ENCODE measurements at places on chromosomes 12 and 14.

DNA sequence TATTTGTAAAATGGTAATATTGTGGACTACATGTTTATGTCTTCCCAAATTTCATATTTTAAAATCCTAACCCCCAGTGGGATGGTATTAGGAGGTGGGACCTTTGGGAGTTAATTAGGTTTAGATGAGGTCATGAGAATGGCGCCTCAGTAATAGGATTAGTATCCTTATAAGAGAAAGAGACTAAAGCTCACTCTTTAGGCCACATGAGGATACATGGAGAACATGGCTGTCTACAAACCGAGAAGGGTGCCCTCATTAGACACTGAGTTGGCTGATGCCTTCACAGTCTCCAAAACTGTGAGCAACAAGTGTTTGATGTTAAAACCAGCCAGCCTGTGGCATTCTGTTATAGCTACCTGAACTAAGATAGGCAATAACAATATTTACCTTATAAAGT, 58.3 kb upstream of the OTOGL start:
- no peak for DNase-seq

- no peak for DNase-seq
Observed at GRCh38 chr12:111404362-111405148, 1.2 kb upstream of the SH2B3 start.

GRCh38 chr12:32499048-32499447, 99.7 kb downstream of the FGD4 start:
- no peak for DNase-seq

- no peak for DNase-seq
Observed at GRCh38 chr12:53049571-53050318, at the start of gene TNS2. TSS of gene TNS2 (plus strand) at chr12:53050065. CDS start at chr12:53050186, 121 bp downstream.

GRCh38 chr12:1309613-1310012, 284.8 kb downstream of the FBXL14 start:
- DNase-seq = no peak

DNA sequence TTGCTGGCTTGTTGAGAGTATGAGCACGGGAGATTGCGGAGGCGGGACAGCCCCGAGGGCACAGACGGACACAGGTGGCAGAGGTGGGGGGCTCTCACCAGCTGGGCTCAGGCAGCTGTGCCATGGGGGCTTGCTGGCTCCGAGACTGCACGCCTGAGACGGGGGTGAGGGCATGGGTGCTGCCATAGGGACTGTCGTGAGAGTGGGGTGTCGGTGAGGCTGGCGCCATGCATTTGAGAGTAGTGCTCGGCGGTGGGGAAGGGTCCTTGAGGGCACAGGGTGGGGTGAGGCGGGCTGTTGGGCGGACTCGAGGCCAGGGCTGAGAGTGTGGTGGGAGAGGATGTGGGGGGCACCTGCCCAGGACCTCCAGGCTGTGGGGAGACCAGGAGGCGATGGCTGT, 40.7 kb upstream of the TEX22 start:
- no peak for DNase-seq

DNA sequence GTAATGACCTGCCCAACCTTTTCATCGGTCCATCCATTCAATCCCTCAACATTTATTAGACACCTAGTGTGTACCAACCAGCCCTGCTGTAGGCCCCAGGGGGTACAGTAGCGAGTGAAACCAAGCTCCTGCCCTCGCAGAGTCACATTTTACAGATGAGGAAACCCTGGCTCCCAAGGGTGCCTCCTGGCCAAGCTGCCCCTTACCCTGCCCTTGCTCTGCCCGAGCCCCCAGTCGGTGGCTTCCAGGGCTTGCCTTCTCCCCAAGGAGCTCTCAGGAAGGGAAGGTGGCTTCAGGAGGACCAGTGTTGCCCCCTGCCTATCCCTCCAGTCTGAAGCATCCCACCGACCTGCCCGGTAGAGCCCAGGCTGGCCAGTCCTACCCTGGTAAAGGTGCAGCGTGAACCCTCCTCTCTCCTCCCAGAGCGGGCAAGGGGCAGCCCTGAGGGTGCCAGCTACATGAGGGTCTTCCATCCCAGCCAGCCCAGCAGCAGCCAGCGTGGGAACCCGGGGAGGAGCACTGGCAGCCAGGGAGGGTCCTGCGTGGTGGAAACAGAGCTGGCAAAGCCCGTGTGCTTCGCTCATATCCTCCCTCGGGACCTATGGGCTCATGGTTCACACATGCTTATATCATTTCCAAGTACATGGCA, 670 bp upstream of the BEGAIN start:
- no peak for DNase-seq

GRCh38 chr14:94307410-94307992, 14.4 kb upstream of the SERPINA10 start:
- no peak for DNase-seq

- DNase-seq = no peak
Observed at GRCh38 chr14:74954947-74955228, 509 bp downstream of the PGF start.

- DNase-seq = no peak
Observed at GRCh38 chr14:103227094-103227768, 104.0 kb downstream of the TNFAIP2 start.

DNA sequence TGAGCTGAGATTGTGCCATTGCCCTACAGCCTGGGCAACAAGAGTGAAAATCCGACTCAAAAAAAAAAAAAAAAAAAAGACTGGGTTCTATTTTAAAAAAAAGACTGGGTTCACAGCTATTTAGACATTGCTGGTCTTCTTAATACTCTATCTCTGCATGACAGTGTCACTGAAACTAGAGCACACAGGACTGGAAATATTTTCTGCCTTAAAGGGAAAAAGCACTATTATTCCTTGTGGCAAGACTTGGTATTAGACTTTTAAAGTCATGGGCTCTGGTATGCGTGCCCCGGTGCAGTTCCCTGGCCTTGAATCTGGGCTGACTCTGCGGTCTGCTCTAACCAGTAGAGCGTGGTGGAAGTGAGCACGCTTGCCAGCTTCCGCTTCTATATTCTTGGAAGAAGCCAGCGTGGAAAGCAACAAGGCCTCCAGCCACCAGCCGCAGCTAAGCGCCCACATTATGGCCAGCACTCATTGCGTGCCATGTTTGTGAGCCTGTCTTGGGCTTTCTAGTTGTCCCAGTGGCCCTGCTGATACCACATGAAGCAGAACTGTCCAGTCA, 31.3 kb downstream of the PRKAB1 start:
- DNase-seq = no peak

GRCh38 chr14:103524002-103524935, 1.6 kb upstream of the CKB start:
- no peak for DNase-seq

GRCh38 chr14:81315341-81315740, 84.8 kb downstream of the STON2 start:
- DNase-seq = no peak

DNA sequence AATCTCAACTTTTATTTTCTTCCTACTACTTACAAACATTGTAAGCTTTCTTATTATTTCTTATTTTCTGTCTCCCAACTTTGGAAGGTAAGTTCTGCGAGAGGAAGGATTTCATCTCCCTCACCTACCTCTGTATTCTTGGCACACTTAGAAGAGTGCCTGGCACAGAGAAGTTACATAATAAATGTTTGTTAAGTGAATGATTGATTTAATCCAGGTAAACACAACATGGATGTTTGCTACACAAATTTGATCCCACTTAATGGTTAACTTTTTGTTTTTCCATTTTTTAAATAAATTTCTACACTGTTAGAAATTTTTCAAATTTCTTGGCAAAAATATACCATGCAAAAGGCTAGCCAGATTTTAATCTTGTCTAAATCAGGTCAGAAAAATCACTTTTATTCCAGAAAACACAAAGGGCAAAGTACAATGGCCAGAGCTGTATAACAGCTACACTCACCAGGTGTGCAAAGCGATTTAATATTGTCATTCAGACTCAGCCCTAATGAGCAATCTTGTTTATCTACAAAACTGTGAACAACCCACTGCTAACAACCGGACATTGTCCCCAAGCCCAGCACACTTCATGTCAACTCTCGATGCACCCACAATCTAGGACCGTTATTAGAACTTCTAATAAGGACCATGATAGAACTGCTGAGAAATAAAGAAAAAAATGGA, 222.1 kb upstream of the EEA1 start:
- DNase-seq = no peak

- DNase-seq = no peak
Observed at GRCh38 chr12:64122154-64122553, 99.9 kb downstream of the KICS2 start.

GRCh38 chr14:69261761-69262331, 1.9 kb downstream of the GALNT16 start:
- DNase-seq = no peak

DNA sequence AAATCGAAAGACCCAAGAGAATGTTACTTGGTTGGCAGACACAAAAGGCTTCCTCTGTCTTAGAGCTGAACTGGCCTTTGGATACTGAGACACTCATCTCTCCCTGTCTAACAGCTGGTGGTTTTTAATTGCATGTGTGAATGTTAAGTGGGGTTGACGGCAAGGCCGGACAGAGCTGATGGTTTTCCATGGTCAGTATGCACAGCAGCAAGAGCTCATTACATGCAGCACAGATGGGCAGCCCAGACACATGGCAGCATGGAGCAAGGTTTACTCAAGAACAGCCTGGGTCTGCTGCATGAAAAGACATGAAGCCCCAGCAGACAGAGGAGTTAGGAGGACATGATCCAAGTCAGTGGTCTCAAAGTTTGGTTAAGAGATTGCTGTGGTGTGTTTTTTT, 27.8 kb upstream of the CACNA2D4 start:
- DNase-seq = no peak

- DNase-seq = no peak
Observed at GRCh38 chr12:40225984-40226602, 1.3 kb downstream of the LRRK2 start.

GRCh38 chr14:37399517-37399916, 195.5 kb downstream of the FOXA1 start:
- no peak for DNase-seq

DNA sequence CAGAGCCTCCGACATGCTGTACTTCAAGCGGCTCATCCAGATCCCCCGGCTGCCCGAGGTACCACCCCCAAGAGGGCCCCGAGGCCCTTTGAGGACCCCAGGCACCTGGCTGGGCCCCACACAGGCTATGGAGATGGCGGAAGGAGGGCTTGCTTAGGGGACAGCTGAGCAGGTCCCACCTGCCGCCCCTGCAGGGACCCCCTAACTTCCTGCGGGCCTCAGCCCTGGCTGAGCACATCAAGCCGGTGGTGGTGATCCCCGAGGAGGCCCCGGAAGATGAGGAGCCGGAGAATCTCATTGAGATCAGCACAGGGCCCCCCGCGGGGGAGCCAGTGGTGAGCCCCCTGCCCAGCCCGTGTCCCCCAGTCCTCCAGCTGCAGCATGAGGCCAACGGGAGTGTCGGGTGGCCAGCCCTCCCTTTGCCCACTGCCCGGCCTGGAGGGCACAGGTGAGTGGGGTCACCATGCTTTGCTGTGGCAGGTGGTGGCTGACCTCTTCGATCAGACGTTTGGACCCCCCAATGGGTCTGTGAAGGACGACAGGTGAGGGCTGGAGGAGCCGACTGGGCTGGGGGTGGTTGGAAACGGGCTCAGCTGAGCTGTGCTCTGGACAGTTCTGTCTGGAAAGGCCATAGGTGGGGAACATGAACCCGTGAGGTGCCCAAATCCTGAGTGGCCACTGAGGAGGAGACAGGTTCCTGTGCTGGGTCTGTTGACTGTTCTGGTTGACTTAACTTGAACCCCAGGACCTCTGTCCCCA, 20.0 kb downstream of the HIP1R start:
- DNase-seq = no peak

DNA sequence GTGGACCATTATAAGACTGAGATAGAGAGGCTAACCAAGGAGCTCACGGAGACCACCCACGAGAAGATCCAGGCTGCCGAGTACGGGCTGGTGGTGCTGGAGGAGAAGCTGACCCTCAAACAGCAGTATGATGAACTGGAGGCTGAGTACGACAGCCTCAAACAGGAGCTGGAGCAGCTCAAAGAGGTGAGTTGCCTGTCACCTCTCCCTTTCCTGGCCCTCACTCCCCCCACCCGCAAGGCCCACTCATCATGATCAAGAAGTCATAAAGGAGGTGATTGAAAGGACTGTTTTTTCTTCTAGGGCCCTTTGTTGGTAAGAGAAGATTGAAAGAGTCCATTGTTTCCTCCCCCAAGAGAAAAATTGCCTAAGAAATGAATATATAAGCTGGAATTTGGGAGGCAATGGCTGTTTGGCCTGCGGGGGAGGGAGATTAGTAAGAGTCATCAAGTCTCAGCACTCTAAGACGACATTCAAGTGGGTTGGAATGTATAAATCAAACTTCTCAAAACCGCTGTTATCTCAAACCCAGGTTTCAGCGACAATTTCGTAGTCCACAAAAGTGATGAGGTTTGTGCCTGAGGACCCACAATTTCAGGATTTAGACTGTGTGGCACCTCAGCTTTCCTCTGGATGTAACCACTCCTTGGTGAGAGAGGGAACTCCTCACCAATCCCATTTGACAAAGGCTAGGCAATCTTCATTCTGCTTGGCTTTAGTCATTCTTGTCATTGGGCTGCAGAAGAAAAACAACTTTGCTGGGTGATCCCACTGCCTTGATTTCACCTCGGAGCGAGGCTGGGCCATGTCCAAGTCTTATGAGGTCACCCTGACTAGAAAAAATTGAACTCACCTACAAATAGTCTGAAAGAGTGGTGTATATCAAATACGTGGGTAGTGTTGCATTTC, 966 bp downstream of the BICD1 start:
- DNase-seq = no peak

- DNase-seq = no peak
Observed at GRCh38 chr14:103529383-103530365, 678 bp downstream of the TRMT61A start.

DNA sequence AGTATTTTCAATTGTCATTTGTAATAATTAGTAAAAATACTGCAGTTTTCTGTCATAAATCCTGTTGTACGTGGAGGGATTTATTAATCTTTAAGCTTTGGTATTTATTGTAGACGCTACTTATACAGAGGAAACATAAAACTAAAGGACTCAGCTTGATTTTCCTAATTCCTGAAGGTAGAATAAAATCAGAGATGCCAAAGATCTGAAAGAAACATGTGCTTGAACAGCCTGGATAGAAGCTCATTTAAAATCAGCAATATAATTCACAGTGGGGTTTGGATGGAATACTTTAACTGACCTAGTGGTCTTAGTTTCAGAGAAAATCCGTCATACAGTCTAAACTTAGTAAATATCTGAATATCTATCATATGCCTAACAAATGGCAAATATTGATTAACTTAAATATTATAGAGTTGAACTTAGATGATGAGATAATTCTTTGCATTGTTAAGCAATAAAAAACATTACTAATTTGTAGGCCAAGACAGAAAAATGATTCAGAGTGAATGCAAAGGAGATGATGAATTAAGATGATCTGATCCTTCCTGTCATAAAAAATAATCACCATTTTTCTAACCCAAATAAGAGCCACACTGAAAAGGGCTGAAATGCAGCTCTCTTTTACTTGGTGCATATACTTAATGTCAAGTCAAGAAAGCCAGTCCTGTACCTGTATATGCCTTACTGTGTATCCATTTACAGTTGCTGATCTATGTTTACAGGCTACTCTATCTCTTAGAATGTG, 397.1 kb upstream of the DCN start:
- no peak for DNase-seq

All from stimulated activated CD8-positive, alpha-beta memory T cell treated with anti-CD3 and anti-CD28 coated beads, Interleukin-7, amount 100 ng/mL, for 1 hour (primary cell).